Cerebellar nuclear complex (tissue), 1 donor: ENCODE measurements at places on chromosomes 16 and 17.

- DNase-seq, result no peak
These were observed 255.5 kb downstream of the PRKCA start for GRCh38 chr17:66557886-66558285.

- DNase-seq, result no peak
These were observed 40.4 kb downstream of the TMEM132E start for GRCh38 chr17:34619687-34620217.

GRCh38 chr17:75546181-75546580 is 20.7 kb downstream of the LLGL2 start:
- DNase-seq, result no peak

DNA sequence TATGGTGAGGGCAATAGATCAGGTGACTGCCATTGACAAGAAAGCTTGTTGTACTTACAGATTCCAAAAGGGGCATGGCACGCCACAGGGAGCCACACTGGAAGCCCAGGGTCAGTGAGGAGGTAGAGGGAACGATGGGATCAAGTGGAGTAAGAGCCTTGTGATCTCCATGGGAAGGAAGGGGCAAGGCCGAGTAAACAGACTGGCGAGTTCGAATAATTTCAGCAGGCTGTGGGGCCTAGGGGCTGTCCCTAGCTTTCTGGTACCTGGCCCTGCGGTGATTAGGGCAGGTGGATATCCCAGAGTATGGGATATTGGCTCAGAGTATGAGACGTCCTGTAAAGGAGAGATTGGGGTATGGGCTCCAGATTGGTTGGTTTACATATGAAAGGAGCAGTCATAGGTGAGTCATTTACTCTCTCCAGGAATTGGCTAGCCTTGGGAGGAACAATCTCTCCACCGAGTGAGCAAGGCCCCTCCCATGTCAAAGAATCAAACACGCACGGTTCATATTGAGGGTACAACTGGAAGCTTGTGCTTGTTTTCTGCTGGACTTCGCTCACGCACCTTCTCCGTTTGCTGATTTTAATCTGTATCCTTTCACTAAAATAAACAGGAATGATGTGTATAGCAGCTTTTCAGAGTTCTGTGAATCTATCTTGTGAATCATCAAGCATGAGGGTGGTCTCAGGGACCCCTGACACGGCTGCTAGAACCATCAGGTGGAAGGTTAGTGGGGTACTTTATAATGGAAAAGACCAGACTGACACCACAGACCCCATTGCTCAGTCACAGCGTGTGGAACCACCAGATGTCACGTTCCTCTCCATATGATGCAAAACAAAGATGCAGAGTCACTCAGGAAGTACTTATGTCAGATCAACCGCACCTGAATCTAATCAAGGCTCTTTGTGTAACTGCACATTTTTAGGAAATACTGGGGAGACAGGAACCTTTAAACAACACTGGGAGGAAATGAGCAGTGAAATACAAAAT is 27.9 kb downstream of the GABARAPL2 start:
- DNase-seq, result no peak

DNA sequence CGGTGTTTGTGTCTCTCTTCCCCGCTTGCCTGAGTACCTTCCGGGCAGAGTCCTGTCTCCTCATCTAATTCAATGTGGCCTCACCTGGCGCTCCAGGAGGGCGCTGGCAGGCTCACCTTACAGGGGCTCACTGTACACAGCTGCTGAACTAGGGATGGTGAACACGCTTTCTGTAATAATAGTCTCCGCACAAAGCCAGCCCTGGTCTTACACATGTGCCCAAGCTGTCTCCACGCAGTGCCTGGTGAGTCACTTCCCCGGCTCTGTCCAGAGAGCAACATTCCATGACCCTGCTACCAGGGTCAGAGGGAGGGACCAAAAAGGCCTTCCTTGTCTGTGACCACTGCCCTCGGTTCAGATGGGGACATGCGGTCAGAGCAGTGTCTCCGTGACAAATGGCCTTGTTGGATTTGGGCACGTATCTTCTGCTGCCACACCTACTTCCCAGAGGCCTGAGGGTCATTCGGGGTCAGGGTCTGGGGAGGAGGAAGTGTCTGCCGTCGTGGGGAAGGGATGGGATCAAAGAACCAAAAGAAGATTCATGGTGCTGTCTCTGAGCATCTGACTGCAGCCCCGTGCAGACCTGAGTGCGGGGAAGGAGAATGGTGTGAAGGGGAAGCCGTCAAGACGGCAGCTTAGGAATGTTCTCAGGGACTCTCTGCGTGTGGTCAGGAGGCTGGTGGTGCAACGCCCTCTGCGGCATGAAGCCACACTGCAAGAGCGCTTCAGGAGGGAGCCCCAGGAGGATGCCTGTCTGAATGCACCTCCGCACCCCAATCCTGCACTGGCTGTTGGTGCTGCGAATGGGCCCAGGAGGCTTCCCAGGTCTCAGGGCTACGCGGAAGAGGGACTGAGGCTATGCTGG is 68.8 kb downstream of the IL21R start:
- DNase-seq, result no peak
